ENCODE measurements at places on chromosomes 7 and 10.

- no peak for DNase-seq
These were observed 207.9 kb downstream of the TNS3 start for GRCh38 chr7:47373871-47374451.

GRCh38 chr10:70551971-70552422 lies 50.5 kb downstream of the PRF1 start:
- no peak for DNase-seq

DNA sequence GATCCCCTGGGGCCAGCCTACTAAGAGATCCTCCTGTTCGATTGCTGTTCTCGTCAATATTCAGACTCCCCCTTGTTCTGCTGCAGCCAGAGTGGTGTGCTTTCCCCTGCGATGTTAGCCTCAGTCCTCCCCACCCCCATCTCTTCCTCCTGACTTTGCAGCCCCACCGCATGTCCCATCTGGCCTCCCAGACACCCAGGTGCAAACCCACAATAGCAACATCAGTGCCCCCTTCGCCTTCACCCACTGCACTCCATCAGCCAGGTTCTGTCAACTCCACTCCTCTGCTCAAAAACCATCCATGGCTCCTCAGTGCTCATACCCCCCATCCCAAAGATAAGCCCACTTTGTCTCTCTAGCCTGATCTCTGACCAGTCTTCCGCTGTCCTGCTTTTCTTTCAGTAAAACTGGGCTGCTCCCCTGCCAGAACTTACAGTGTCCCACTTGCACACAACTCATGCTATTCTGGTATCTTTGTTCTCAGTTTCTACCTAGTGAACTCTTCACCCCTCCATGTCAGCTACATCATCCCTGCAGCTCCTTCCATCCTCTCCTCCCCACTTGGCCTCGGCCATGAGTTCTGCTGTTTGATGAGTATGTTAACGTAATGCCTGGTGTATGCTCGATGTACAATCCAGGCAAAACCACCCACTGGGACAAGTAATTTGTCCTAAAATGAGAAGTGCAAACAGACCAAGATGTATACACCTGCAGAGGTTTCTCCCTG lies 26.6 kb downstream of the COL13A1 start:
- DNase-seq: no peak

GRCh38 chr7:33790746-33791145 lies 114.6 kb upstream of the BMPER start:
- no peak for DNase-seq

GRCh38 chr10:70935631-70936030 lies 47.3 kb upstream of the PCBD1 start:
- no peak for DNase-seq

DNA sequence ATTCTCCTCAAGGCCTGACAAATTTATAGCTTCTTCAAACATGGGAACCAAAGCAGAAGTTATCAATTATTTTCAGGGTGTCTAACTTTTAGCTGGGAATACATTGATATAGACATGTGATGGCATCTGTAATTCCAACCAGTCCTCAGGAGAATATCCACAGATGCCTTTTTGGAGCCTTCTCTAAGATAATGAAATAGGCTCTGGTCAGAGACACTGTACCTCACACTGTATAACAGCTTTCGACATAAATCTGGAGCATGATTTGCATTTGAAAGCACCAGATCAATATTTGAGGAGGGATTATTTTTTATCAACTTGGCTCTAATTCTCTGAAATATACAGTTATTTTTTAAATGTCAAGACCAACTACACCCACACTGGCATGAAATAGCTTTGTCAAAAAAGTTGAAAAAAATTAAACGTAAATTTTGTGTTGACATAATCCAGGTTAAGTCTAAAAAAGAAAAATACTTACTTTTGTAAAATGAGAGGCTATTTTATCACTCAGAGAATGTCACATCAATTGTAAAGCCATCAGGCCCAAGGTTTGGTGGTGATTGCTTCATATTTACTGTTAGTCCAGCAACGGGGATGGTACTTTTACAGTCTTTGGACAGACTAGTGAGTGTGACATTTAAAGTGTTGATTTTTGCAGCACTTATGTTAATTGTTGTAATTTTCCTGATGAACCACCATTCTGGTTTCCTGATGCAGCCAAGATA lies 177.0 kb upstream of the SP8 start:
- DNase-seq: no peak

GRCh38 chr7:159137906-159138305 lies 6.8 kb downstream of the VIPR2 start:
- DNase-seq: no peak

- no peak for DNase-seq
These were observed 62.8 kb downstream of the GSAP start for GRCh38 chr7:77353407-77353721.

DNA sequence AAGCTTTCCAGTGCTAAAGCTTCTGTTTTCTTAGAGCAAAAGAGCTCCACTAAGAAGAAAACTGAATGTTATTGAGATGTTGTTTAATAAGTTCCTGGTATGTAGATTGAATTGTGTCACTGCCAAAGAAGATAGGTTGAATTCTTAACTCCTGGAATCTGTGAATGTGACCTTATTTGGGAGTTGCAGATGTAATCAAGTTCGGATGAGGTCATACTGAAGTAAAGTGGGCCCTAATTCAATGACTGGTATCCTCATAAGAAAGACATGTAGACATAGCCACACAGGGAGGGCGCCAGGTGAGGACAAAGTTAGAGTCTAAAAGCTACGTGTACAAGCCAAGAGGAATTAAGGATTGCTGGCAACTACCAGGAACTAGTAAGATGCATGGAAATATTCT lies 732.1 kb upstream of the C7orf33 start:
- no peak for DNase-seq

- DNase-seq: no peak
These were observed 44.8 kb downstream of the CAMK2B start for GRCh38 chr7:44280636-44280992.

DNA sequence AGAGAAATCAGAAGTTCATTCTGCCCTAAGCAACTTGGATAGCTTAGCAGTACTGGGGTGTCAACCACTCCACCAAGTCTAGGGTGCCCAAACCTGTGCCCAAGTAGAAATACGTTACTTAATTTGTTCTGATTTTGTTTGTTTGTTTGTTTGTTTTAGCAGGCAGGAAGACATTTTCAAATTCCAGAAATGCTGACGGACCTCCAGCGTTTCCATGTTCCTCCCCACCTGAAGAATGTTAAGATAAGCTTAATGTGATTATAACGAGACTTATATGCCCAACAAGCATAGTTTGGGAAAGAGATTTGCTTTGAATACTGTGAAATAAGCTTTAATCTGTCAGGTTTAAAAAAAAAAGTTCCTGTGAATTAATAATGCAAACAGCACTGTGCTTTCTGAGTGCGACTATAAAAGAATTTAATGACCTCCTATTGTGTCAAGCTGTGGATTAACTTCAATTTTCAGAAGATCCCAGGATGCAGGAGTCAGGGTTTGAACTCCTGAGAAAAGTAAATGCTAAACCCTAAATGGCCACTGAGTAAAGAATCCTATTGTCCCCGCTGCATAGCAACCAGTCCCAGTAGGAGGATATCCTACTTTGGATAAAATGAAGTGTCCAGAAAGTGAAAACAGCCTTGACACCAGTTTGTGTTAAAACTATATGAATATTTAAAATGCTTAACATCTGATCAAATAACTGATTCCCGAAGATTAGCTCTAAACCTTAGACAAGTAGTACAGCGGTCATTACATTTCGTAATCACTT lies 56.5 kb downstream of the LYZL1 start:
- DNase-seq: no peak

- DNase-seq: no peak
These were observed 20.4 kb downstream of the SLC13A4 start for GRCh38 chr7:135707570-135707966.

DNA sequence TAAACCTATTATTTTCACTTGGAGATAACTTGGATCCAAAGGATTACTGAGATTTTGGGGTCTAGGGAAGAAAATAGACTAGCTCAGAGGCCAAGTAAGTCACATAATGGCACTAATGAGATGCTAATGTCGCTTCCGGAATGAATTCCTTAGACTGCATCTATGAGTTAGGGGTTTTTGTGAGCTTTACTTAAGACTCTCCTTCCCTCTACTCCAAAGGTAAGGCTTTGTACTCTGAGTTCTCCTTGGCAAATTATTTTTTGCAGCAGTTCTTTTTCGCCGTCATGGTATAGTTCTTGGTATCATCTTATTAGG lies 143.9 kb upstream of the KLF14 start:
- DNase-seq: no peak

DNA sequence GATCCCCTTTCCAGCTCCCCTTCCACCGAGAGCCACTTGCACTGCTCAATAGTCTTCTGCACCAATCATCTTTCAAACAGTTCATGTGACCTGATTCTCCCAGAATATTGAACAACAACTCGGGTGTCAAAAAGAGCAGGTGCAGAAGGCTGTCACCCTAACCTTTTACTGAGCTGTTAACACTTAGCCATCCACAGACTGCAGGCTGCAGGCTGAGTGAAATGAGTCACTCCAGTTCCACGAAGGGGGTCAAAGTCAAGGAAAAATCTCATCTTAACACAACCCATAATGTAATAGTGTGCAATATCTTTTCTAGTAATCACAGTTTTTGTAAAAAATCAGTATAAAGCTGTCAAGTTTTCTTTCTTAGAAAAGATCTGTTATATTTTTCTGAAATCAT lies 63.1 kb downstream of the MTPAP start:
- no peak for DNase-seq

GRCh38 chr10:121862649-121863048 lies 65.2 kb downstream of the ATE1 start:
- no peak for DNase-seq

DNA sequence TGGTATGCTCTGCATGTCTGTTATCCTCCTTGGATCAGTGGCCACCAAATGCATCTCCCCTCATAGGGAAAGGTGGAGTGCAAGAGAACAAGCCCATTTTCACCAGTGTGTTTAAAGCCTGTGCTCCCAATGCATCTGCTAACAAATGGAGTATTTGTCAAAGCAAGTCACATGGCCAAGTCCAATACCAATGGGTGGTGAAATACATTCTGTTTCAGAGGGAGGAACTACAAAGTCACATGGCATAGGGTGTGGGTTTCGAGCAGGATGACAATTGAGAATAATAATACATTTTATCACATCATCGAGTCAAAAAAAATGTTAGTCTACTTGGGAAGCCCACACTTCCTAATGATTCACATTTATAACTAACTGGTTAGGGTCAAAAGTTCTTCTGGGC lies 62.7 kb downstream of the SUGCT start:
- no peak for DNase-seq

DNA sequence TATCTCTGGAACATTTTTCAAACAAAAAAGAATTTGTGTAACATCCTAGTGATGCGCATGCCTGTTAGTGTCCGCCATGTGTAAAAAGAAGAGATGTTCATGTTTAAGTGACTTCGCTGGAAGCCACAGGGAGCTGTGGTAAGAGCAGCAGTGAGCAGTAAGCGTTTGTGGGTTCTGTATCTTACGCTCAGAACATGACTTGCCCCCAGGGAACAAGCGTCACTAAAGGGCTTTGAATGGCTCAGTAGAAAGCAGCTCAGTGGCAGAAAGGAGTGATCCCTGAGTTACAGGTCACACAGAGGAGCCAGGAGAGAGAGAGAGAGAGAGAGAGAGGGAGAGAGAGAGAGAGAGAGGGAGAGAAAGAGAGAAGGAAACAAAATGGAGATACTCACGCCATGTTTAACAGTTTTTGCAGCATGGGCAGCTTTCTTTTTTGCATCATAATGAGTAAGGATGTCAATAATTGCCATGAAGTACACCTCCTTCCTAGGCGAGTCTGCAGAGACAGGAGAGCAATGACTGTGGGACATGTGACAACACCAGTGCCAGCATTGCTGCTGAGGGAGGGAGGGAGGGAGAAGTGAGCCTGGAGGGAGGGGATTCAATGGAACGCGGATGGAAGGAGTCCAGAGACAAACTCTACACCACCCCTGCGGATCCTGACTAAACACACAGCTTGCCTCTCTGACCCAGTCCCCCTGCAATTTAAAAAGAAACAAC lies 174.6 kb downstream of the PIP4K2A start:
- DNase-seq: no peak

- no peak for DNase-seq
These were observed 28.9 kb upstream of the INHBA start for GRCh38 chr7:41731493-41732435.

DNA sequence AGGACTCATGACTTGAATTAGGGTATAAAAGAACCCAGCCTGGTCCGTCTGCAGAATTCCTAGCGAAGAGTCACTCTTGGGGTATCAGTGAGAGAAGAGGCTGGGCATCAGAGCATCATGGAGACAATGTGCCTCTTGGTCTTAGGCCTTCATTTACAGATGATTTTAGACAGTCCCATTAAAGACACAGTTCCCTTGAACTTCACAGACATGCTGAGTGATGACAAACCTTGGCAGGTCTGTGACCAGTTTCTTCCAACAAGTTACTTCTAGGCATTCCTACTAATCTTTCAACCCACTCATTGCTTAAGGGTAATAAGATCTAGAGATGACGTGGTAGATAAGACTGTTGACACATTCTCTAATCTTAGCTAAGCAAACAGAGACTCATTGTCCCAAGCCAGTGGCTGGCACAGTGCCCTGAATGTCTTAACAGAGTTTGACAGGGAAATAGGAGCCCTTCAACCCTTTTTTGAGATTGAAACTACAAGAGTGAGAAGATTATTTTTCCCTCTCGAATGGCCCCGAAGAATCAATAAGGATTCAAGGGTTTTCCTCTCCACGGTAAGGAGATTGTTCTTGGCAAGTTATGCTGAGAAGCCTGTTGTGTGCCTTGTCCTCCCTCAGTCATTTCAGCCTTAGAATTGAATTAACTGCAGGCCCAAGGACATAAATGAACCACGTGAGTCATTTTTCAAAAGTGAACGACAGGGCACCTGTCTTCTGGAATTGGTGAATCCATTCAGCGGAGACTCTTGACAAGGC lies 281.1 kb downstream of the CCDC3 start:
- no peak for DNase-seq

- no peak for DNase-seq
These were observed 113.0 kb downstream of the PDE1C start for GRCh38 chr7:31957090-31957720.

DNA sequence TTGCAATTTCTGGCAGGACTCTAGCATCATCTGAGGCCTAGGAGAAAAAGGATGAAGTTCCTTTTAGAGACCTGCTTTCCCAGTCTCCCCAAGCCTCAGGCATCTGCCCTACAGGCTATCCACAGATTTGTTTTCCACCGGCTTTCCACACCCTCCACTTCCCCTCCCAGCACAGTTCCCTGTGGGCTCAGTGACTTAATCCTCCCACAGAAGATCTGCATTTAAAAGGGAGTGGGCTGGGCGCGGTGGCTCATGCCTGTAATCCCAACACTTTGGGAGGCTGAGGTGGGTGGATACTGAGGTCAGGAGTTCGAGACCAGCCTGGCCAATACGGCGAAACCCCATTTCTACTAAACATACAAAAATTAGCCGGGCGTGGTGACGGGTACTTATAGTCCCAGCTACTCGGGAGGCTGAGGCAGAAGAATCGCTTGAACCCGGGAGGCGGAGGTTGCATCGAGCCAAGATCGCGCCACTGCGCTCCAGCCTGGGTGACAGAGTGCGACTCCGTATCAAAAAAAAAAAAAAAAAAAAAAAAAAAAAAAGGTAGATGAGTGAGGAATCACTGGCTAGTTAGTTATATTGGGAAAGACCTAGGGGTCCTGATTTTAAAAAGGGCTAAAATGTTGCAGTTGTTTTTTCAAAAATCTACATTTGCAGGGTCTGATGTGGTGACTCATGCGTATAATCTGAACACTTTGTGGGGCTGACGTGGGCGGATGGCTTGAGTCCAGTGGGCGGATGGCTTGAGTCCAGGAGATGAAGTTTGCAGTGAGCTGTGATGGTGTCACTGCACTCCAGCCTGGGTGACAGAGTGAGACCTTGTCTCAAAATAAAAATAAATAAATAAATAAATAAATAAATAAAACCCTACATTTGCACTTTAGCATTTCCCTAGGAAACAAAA lies 119.5 kb downstream of the BAMBI start:
- no peak for DNase-seq

Data from esophagus squamous epithelium (tissue), 5 donors.